ENCODE measurements at places on chromosomes 3 and 15. TPM values are rescaled to one million over a fixed set of nuclear protein-coding genes. Genes with fewer than 3 reads are reported as not detected.

DNA sequence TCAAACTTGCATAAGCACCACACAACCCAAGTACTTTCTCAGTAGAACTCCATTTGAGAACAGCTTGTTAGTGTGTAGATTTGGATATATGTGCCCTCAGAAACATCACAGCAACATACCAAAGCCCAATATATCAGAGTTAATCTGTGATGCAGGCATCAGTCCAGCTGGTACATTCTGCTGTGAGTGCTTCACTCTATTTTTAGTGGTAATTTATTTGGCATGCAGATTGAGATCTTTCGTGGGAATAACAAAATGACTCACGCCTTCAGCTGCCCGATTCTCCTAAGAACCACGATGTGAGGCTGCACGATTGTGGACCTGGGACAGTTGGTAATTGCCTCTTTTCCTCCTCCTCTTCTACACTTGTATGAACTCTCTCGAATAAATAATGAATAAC lies 730.7 kb downstream of the SQOR start:
- no peak for DNase-seq

- no peak for DNase-seq
Observed at GRCh38 chr15:74543583-74543982, 2.6 kb downstream of the ARID3B start.

DNA sequence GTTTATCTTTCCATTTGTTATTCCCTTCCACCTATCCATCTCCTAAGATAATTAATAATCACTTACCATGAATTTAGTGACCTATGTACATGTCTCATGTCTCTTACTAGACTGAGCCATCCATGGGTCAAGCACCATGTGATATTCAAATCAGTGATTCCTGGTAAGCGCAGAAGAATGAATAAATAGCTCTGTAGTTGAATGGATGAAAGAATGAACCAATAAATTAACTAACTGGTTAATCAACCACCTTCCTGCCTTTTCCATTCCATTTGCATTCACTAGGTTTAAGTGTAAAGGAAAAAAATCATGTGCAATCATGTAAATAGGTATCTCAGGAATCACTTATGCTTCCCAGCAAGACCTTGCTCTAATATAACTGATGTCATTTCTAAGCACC lies 779.5 kb downstream of the NTRK3 start:
- no peak for DNase-seq

The SMCO1 gene
- not detected for total RNA-seq

The C3orf49 gene
- not detected for total RNA-seq
